AG20443 (cell line): ENCODE measurements at places on chromosomes 11 and 22.
A peak's percentile ranks its signal among the peaks of the same experiment; 100 is the strongest.

GRCh38 chr11:34292111-34292510 lies 65.7 kb downstream of the ABTB2 start:
- DNase-seq: no peak

GRCh38 chr11:105298630-105299029 lies 159.1 kb upstream of the CARD18 start:
- peak; percentile 12 for DNase-seq

DNA sequence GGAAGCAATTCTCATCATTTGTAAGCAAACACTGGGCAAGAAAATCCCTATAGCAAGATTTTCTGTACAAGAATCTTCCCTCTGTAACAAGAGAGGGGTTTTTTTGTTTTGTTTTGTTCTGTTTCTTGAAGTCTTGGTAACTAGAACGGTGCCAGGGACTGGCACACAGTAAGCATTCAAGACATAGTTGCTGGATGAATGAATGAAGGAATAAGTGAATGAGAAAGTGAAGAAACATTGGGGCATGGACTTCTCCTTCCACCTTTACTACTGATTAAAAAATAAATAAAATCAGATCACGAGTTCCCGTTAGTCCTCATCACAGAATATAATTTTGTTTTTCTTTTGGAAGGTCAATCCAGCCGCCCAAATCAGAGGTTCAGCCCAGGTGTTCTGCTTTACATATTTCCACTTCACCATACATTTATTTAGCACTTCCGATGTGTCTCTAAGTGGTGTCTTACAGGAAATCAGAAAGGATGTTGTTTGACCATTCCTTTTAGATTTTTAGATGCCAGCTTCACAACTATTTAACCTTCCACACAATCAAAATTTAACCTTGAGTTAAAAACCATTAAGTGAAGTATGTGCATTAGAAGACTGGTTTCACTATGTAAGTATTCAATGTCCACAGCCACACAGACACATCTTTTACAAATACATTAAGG lies 281.2 kb downstream of the CADM1 start:
- no peak for DNase-seq

- no peak for DNase-seq
These were observed 36.0 kb upstream of the YPEL1 start for GRCh38 chr22:21771631-21771976.

- peak; percentile 91 for DNase-seq
These were observed 14.4 kb upstream of the SERPINH1 start for GRCh38 chr11:75547617-75548058.

DNA sequence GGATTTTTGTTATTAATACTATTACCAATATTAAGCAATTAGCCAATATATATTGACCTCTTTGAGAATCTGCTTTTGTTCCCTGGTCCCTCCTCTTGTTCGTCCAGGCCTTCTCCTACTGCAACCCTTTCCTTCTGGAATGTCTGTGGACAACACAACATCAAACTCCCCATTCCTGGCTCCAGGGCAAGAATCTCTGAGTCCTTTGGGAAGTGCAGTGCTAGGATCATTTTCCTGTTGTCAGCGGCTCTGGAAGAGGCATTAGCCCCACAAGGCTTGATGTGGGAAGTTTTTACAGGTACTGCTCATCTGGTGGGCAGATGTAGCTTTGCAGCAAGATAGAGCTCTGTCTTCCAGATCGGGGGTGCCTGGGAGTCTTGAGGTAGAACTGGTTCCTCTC lies 74.3 kb downstream of the RPUSD4 start:
- DNase-seq: peak; percentile 48

- no peak for DNase-seq
These were observed 38.0 kb upstream of the ARFGAP3 start for GRCh38 chr22:42895087-42895486.

DNA sequence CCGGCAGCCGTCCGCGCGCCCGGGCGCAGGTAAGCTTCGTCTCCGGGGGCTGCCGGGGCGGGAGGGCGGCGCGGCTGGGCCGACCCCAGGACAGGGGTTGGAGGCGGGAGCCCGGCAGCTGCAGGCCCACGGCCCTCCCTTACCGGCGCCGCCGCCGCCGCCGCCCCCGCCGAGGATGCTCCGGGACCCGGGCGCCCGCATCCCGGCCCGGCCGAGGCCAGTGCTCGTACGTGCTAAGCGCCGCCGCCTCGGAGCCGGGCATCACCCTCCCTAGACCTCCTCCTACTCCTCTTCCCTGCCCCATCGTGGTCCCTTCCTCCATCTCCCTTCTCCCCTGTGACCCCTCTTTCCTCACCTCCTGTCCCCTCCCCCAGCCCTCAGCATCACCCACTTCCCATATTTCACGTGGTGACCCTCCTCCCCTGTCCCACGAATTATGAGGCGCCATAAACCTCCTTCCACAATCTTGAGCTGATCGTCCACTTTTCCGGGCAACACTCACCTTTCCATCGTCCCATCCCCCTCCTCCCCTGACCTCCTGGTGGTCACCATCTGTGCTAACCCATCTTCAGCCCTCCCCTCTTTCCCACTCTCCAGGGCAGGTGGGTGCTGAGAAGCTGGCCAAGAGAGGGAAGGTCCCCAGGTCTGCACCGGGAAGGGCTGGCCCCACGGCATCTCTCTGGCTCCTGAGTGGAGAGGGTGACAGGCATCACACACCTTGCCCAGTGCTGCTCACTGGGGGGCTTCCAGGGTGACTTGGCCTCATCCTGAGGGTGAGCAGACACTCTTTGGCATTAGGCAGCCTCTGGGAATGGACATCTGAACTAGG lies 612 bp downstream of the ASPHD2 start:
- DNase-seq: peak; percentile 41

GRCh38 chr22:35548722-35549112 lies 8.1 kb downstream of the RASD2 start:
- no peak for DNase-seq

DNA sequence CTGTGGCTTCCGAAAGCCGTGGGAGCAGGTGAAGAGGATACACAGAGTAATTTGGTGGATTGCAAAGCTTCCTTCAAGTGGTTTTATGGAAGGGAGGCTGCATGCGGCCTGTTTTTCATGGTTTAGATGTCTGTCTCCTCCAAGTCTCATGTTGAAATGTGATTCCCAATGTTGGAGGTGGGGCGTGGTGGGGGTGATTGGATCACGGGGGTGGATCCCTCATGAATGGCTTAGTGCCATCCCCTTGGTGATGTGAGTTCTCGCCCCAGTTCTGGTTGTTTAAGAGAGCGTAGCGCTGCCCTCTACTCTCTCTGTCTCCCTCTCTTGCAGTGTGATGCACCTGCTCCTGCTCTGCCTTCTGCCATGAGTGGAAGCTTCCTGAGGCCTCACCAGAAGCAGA lies 247.8 kb upstream of the B3GAT1 start:
- DNase-seq: no peak

- DNase-seq: no peak
These were observed 69.7 kb upstream of the RASD2 start for GRCh38 chr22:35470903-35471321.

GRCh38 chr11:27464909-27465308 lies 7.7 kb downstream of the LGR4 start:
- DNase-seq: no peak

- DNase-seq: no peak
These were observed 135.4 kb downstream of the CCDC81 start for GRCh38 chr11:86510097-86510496.

DNA sequence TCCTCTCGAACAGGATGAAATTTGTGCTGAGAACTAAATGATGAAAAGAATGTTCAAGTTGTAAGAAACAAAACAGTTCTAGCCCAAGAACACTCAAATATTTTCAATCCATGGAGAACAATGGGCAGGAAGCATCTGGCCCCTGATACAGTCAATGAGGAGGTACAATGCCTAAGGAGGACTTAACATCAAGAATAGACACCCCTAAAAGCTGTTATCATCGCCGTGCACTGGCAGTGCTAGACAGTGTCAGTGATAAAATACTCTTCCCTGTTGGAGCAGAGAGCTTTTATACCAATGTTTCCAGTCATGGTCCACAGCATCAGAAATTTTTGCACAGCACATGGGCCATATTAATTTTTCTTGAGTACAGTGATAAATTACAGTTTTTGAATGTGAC lies 20.2 kb upstream of the VSTM5 start:
- no peak for DNase-seq

DNA sequence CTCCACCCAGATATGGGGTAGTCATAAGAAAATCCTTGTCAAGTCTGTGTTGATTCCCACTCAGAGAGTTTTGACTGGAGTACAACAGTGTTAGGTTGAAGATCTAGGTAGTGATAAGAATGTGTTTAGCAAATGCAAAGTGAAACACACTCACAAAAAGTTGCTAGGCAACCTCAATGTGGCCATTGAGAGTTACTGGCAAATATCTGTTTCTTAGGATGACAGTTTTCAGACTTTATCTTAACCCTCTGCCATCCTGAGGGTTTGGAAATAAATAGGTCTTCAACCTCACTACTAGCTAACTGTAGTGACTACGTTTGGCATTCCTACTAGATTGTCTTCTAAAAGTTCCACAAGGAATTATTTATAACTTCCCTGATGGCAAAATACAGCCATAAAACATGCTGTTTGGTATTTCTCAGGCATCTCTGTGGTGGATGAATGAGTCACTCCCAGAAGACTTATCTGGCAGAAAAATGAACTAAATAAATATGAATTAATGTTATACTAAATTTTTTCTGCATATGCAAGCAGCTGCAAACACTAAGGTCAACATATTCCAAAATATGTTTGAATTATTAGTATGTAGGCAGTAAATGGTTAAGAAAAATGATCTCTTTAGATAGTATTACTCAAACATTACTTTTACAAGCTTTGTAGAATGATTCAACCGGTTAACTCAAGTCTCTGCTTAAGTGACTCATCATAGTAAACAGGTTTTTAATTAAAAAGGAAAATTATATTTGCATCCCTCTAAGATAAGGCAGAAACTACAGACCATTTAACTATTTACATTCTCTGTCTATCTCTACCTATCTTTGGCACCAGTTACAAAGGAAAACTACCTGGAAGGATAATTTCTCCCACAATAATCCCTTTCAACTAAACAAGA lies 17.1 kb upstream of the SYTL2 start:
- DNase-seq: peak; percentile 79

- DNase-seq: peak; percentile 99
These were observed at the start of gene TRIM3 for GRCh38 chr11:6473451-6474412. TSS of gene TRIM3 (minus strand) at chr11:6473941. CDS start at chr11:6465695, 8,246 bp downstream.

DNA sequence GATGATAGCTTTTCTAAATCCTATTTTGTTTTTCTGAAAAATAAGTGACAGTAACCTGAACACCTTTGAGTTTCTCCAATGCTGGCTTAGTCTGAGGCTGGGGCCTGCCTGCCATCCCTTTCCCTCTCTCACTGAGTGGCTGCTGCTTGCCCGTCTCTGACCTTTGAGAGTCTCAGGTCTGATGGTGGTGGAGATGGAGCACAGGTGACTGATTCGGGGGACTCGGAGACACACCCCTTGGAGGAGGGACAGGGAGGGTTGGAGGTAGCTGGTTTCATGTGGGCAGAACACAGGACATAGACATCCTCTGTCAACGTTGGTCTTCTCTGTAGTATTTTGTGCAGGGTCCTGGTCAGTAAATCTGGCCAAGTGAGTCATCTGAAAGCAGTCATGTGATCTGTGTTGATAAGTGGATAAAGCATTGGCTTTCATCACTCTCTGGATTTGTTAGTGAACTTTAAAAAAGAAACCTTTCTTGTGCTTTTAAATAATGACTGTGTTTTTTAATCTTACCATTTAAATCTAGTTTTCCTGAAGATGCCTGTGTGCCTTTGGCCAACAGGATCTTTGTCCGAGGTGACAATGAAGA lies 47.1 kb upstream of the CLDN5 start:
- no peak for DNase-seq

DNA sequence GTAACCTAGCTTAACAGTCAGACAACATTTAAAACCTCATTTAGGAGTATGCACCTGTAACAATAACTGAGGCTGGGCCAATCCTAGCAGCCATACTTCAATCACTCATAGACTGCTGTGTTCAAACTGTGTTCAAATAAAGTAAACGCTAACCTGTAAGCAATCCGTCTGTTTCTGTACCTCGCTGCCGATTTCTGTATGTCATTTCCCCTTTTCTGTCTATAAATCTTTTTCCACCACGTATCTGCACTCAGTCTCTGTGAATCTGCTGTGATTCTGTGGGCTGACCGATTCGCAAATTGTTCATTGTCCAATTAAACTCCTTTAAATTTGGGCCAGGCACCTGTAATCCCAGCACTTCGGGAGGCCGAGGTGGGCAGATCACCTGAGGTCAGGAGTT lies 12.3 kb downstream of the APOBEC3H start:
- DNase-seq: no peak
